Globus pallidus (tissue), 1 donor: ENCODE measurements at places on chromosomes 7 and 10.

DNA sequence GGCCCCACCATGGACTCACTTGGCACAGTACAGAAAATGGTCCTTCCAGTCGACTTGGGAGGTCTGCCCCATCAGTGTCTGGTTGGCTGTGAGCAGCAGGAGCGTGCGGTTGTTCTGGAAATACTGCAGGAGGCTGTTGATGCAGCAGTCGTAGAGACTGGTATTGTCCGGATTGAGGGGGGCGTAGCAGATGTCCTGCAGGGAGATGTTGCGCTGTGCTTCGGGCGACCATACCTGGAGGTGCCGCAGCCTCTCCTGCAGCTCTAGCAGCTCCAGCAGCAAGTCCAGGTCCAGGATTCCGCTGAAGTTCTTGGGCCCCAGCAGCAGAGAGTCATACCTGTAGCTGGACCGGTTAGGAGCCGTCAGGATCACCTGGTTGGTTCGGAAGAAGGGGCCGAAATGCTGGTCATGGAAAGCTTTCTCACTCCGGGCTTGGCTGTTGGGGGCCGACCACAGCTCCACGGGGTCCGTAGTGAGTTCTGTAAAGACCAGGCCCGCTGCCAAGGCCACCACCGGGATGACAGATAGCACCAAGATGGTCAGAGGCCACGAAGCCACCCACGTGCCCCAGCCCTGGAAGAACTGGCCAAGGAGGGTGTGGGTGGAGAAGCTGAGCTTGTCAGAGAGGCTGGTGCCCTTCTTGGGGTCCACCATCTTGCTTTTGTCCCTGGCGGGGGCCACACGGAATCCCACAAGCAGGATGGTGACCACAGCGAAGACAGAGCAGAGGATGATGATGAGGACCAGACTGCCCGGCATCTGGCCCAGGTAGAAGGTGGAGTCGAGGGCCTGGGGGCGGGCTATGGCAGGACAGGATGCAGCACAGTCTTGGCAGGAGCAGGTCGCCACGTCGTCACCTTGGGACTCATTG is 2.1 kb downstream of the NPC1L1 start:
- DNase-seq: no peak

- DNase-seq: no peak
These were observed 15.9 kb downstream of the ITPRIP start for GRCh38 chr10:104322416-104322782.

DNA sequence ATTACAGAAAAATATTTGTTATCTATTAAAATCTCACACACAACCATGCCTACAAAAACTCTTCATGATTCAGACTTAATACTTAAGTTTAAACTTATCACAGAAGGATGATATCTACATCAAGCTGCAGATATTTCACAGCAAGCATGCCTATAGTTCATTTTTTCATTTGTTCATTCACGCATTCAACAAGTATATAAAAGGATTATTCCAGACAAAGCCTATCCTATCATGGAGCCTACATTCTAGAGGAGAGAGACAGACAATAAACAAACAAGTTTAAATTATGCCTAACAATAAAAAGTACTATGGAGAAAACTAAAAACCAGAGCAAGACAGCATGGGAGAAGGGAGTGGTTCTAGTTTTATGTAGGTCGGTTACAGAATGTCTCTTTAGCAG is 10.9 kb downstream of the TRDMT1 start:
- no peak for DNase-seq

- DNase-seq: no peak
These were observed 177.7 kb downstream of the SLC25A13 start for GRCh38 chr7:96144260-96144526.

- no peak for DNase-seq
These were observed 120.7 kb upstream of the GDF10 start for GRCh38 chr10:47179291-47179647.

GRCh38 chr10:97875391-97875790 is 25.7 kb downstream of the GOLGA7B start:
- DNase-seq: no peak

GRCh38 chr7:141431140-141431479 is 120.1 kb upstream of the AGK start:
- no peak for DNase-seq

- DNase-seq: no peak
These were observed 340.1 kb upstream of the CHRM2 start for GRCh38 chr7:136528329-136528728.

DNA sequence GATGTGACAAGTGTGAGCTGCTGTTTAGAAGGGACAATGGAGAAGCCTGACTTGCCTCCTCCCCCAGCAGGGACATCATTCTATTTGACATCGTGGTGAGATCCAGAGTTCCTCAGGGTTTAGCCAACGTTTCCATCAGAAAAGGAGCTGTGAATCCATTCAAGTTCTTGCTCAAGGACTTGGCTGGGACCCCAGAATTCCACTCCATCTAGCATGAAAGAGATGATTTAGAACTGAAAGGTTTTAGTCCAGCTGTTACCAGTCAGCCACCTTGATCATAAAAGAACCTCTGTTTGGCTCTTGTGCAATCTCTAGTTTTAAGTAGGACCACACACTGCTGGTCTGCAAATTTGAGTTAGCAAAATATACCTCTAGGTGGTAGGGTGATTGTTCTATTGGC is 337.6 kb downstream of the FRMD4A start:
- no peak for DNase-seq

DNA sequence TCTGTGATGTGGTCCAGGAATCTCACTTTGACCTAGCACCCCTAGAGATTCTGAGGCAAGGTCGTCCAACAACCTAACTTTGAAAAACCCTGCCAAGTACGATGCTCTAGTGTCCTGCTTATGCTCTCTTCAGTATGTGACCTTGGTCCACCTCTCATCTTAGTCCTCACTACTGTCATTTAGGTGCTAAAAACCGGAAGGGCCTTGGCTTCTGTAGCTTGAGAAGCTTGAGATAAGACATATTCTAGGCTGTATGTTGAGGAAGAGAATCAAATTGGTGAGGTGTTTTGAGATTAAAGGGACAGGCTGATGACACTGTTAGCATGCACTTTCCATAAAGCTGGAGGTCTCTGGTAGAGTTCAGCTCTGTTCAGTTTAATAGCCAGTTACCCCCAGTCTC is 57.0 kb upstream of the MTPN start:
- no peak for DNase-seq

GRCh38 chr10:43595739-43596298 is 10.4 kb upstream of the ZNF485 start:
- no peak for DNase-seq

- DNase-seq: no peak
These were observed 37.9 kb upstream of the DKK1 start for GRCh38 chr10:52276163-52276562.

DNA sequence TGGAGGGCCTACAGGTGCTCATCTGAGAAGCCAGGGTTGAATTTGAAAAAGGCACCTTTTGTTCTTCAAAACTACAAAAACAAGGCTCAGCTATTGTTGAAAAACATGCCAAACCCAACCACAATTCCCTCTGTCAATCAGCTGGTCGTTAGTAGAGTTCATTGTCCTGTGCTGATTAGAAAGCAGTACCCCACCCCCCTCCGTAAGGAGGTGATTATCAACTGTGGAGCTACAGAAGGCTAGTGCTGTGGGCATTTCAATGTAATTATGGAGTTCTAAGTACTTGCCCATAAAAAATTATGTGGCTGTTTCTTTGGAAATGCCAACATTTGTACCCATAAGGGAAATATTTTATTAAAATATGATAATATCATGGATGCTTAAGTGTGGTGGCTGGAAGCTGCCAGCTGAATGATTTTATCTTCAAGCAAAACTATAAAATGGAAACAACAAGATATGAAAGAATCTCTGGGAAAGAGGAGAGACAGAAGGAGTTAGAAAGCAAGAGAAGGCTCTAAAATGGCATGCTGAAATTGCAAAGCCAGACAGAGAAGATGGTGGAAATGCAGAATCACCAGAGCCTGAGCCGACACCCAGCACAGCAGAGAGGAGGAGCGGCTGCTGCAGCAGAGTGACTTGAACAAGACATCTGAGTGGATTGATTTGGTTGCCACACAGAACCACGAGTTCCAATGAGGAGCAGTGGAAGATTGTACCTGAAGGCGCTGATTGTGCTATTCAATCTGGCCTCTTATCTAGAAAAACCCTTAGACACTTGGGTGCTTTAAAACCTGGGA is 179.5 kb upstream of the LRGUK start:
- no peak for DNase-seq

DNA sequence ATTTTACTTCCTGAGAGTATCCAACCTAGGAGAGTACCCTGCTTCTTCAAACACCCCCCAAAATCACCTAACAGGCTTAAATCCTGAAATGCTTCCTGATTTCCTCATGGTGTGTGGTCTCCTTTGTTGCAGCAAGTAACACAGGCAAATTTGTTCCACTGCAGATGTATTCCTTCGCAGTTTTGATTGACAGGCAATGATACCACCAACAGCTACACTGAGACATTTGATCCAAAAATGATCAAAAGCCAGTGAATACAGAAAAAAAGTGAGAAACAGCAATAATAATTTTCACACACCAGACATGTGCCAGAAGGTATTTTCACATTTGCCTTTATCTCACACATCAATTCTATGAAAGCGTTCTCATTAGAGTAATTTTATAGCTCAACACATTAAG is 95.9 kb downstream of the HERPUD2 start:
- no peak for DNase-seq

GRCh38 chr7:101624246-101625001 is 4.7 kb downstream of the MYL10 start:
- no peak for DNase-seq

DNA sequence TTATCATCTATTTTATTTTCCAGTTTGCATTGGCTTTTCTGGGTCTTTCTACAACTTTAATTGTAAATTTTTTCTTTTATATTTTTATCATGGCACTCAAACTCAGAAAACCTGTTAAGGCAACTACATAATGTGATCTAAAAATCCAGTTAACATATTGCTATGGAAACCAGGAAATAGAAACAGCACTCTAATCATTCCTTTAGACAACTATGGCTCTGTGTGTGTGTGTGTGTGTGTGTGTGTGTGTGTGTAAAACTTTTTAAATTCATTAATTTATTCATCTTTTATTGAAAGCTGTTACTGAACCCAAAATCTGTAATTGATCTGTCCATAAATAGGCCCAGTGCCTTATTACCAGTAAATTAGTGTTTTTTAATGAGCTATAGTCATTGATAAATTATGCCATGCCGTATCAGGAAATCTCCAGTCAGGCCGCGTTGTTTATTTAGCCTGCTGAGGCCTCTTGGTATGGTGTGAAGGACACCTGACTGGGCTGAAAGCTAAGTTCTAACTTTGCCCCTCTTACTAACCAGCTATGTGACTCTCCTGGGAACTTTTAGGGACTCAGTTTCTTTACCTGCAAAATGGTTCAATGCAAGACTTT is 1.5 kb upstream of the MET start:
- no peak for DNase-seq

DNA sequence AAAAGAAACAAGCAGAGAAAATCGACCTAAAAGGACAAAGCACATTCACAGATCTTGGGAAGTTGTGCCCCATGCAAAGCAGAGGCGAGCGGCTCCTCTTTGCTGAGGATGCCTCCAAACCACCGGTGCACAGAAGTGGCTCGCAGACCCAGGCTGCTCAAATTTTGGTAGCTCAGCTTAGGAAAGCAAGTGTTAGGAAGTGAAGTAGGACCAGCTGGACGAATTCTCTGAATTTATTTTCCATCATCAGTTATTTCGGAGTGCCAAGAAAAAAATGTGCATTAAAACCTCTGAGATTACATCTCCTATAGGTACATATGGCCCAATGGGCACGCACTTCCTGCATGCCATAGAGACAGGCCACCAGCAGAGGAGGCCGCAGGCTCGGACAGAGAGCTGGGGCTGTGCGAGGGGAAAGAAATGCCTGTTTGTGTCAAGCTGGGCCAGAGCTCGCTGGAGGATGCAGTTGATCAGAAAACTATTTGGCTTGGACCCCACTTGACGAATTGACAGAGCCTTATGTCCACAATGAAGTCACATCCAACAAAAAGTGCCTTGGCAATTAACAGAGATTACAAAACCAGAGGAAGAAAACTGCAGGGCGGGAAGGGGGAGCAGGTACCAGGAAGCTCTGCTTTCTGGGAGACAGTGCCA is 122.3 kb upstream of the LYZL2 start:
- peak; percentile 90 for DNase-seq
